ENCODE measurements at places on chromosomes 1 and 21. TPM values are rescaled to one million over a fixed set of nuclear protein-coding genes. Genes with fewer than 3 reads are reported as not detected.

The FMO4 gene
- polyA plus RNA-seq, result 7.8 TPM

The LMOD1 gene
- 15.6 TPM for polyA plus RNA-seq

The SYCP1 gene
- polyA plus RNA-seq, result not detected

The PADI2 gene
- polyA plus RNA-seq, result 21.9 TPM

The CDA gene
- 272 TPM for polyA plus RNA-seq

The PLEKHN1 gene
- polyA plus RNA-seq, result 0.46 TPM

The LPAR3 gene
- 0.23 TPM for polyA plus RNA-seq

The ZNF697 gene
- 0.69 TPM for polyA plus RNA-seq

The MTARC2 gene
- polyA plus RNA-seq, result 6.0 TPM

The JAM2 gene
- polyA plus RNA-seq, result 0.46 TPM

The SPRR1B gene
- polyA plus RNA-seq, result 3.0 TPM

The KRTAP13-2 gene
- 2.4 TPM for polyA plus RNA-seq

The CD1E gene
- not detected for polyA plus RNA-seq

The GJA8 gene
- polyA plus RNA-seq, result not detected

The LCE1A gene
- not detected for polyA plus RNA-seq

The DHX9 gene
- polyA plus RNA-seq, result 96.7 TPM

The LDLRAD2 gene
- polyA plus RNA-seq, result 0.23 TPM

The KIF17 gene
- 2.4 TPM for polyA plus RNA-seq

The IQCC gene
- 1.4 TPM for polyA plus RNA-seq

The BTG2 gene
- polyA plus RNA-seq, result 81.0 TPM

The CR1 gene
- 7.9 TPM for polyA plus RNA-seq

The CHTOP gene
- polyA plus RNA-seq, result 35.4 TPM

The OPRD1 gene
- polyA plus RNA-seq, result not detected

The FMO5 gene
- 10.2 TPM for polyA plus RNA-seq

The TXNIP gene
- polyA plus RNA-seq, result 783 TPM

The FCRL4 gene
- not detected for polyA plus RNA-seq

The AMPD1 gene
- polyA plus RNA-seq, result not detected

The NES gene
- 0.60 TPM for polyA plus RNA-seq

The HMCN1 gene
- polyA plus RNA-seq, result 1.8 TPM

The LIN28A gene
- not detected for polyA plus RNA-seq

The TAGLN2 gene
- polyA plus RNA-seq, result 383 TPM

The TNNI3K gene
- polyA plus RNA-seq, result 0.45 TPM

The TRPM2 gene
- 4.9 TPM for polyA plus RNA-seq

The KRTAP21-2 gene
- polyA plus RNA-seq, result not detected

The VHLL gene
- not detected for polyA plus RNA-seq

The GABRD gene
- not detected for polyA plus RNA-seq

The ACTN2 gene
- polyA plus RNA-seq, result 0.55 TPM

The TNFSF4 gene
- polyA plus RNA-seq, result 2.7 TPM

The PGLYRP3 gene
- polyA plus RNA-seq, result 0.16 TPM

The PDZK1IP1 gene
- 291 TPM for polyA plus RNA-seq

The RCSD1 gene
- 52.9 TPM for polyA plus RNA-seq

The RAB3B gene
- 2.4 TPM for polyA plus RNA-seq

The HSF2BP gene
- 0.39 TPM for polyA plus RNA-seq

The CELA2B gene
- not detected for polyA plus RNA-seq

The C1orf105 gene
- polyA plus RNA-seq, result not detected

The FCAMR gene
- polyA plus RNA-seq, result 1.5 TPM

The KRTAP11-1 gene
- not detected for polyA plus RNA-seq

The RGS5 gene
- polyA plus RNA-seq, result 2.8 TPM
